Umbilical cord (tissue), 2 donors: ENCODE measurements at places on chromosomes 12 and 14. TPM values are rescaled to one million over a fixed set of nuclear protein-coding genes. Genes with fewer than 3 reads are reported as not detected.

Gene CD27
- not detected for total RNA-seq

Gene PTGER2
- total RNA-seq: 2.9 TPM

Gene SLC11A2
- total RNA-seq: 76.6 TPM

Gene ATG101
- total RNA-seq: 22.6 TPM

Gene USP44
- total RNA-seq: 3.9 TPM

- DNase-seq: no peak
Measured at GRCh38 chr12:72888693-72889092, 616.5 kb downstream of the TRHDE start.

DNA sequence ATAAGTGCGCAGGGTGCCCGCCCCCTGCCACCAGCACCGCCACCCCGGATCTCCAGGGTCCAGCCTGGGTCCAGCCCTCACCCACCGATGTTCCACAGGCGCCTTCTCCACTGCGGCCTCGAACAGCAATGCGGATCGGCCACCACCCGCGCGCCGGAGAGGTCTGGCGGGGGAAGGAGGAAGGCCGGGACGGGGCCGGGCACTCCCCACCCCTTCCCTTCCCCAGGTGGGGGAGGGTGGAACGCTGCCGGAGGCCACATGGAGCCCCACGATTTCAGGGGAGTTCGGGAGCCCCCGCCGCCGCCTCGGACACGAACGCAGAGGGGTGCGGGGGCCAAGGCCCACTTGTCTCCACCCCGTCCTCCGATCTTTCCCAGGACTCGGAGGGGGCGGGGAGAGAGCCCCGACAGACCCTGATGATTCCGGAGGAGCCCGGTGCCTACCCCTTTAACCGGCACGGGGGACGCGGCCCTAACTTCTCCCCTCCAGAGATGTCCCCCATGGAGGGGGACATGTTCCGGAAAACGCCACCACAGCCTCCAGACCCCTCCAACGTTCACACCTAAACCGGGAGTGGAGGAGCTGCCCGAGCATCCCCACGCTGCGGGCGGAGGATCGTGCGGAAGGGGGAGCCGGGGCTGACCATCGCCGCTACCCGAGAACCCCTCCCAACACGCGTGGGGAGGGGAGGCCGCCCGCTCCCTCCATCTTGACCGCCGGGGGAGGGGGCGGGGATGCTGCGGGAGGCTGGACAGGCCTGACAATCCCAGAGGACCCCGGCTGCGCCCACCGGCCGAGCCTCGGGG, 1.1 kb downstream of the ATXN2 start:
- peak; percentile 62 for DNase-seq

- no peak for DNase-seq
Measured at GRCh38 chr14:24639905-24640304, 5.9 kb upstream of the GZMB start.

DNA sequence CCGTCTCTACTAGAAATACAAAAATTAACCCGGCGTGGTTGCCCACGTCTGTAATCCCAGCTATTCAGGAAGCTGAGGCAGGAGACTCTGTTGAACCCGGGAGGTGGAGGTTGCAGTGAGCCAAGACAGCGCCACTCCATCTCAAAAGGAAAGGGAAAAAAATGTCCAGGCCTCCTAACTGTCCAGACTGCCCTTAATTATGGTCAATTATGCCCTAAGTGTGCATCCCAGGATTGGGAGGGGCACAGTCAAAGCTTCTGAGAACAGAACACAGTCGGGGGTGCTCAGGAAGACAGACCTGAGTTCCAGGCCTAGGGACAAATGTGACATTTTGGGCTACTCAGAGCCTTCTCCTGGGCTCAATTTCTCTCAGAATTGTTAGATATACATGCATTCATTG, 31.8 kb upstream of the SMUG1 start:
- no peak for DNase-seq
